HEK293T (cell line): ENCODE measurements at places on chromosomes 12 and 14.

GRCh38 chr12:10182354-10183049 lies 3.7 kb downstream of the TMEM52B start:
- DNase-seq, result no peak

DNA sequence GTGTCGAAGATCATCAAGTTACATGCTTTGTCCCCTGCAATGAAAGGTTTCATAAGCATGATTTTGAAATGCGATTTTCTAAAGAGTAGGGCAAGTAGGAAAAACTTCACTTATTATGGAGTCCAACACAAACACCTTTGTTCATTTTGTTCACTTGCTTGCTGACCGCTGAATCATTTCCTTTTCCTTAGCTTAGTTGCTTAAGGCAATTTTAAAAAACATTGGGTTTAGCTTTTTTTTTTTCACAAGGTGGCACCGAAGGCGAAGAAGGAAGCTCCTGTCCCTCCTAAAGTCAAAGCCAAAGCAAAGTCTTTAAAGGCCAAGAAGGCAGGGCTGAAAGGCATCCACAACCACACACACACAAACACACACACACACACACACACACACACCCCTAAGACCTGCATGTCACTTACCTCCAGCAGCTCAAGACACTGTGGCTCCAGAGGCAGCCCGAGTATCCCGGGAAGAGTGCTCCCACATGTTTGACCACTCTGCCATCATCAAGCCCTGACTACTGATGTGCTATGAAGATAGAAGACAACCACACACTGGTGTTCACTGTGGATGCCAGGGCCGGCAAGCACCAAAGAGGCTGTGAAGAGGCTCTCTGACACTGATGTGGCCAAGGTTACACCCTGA lies 11.4 kb downstream of the MANSC1 start:
- DNase-seq, result no peak

GRCh38 chr12:41946106-41946505 lies 198.6 kb downstream of the GXYLT1 start:
- no peak for DNase-seq

- peak; percentile 56 for DNase-seq
Observed at GRCh38 chr14:64293976-64294671, at the start of gene ESR2. ESR2 (minus strand) TSS chr14:64294371; CDS start chr14:64282985, 11,386 bp downstream.

- no peak for DNase-seq
Observed at GRCh38 chr14:97602438-97603117, 805.4 kb downstream of the VRK1 start.

- no peak for DNase-seq
Observed at GRCh38 chr12:48182631-48183030, 813 bp upstream of the CCDC184 start.
